ENCODE measurements at places on chromosomes 7 and 10.
A peak's percentile ranks its signal among the peaks of the same experiment; 100 is the strongest.

- DNase-seq = no peak
These were observed 179.5 kb upstream of the HGF start for GRCh38 chr7:81949306-81949705.

DNA sequence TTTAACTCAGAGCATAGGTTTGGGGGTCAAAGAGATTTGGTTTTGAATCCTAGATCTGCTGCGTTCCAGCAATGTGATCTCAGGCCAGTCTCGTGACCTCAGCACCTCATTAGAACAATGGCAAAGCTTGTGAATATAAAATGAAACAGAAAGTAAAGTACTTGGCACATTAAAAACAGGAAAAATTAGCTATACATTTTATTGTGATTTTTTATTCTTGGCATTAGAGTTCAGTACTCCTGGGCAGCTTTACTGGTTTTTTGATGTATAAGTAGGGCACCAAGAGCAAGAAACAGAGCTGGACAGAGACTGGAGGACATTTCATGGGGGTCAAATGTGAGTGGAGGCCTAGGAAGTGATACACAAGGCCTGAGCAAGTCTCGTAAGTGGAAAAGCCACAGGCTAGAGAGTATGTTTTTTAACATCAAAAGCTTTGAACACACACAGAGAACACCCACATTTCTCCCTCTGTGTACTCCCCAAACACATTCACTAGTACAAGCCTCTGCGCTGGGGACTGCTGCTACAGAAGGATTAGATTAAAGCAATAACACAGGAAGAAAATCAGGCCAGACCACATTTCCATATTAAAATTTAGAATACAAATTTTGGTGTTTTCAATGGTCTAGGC lies 157.2 kb upstream of the SLC25A13 start:
- DNase-seq = no peak

GRCh38 chr10:29648114-29648982 lies 13.6 kb upstream of the SVIL start:
- no peak for DNase-seq

DNA sequence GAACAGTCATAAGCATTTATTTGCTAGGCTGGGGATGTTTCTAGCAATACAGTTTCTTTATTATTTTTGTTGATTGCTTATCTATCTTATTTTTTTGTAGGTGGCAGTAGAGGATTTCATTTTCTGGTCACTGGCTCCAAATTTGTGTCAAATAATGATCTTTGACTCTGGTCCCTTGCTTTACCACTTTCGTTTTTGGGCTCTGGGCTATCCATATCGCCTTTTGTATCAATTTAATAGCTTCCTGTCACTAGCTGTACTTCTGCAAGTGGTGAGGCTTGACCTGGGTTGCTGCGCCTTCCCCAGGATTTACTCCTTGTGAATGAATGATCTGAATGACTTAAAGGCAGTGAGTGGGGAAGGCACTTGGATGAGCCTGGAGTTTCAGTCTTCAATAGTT lies 48.4 kb downstream of the MDFIC start:
- DNase-seq = no peak

DNA sequence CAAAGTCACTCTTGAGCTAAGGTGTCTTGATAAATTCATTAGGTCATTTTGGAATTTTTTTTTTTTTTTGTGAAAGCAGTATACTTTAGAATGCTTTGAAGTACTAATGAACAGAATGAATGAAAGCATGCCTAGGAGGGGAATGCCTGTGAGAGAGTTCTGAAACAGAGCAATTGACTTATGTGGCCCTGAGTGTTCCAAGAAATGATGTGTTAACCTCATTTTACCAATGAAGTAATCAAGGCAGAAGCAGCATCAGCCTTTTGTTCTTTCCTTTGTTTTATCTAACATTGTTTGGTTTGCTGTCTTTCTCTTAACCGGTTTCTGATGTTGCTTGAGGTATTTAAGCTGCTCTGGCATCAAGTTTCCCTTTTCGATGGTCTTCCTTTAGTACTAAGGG lies 154.6 kb upstream of the HGF start:
- no peak for DNase-seq

- no peak for DNase-seq
These were observed 45.7 kb downstream of the SEMA3C start for GRCh38 chr7:80873140-80873539.

DNA sequence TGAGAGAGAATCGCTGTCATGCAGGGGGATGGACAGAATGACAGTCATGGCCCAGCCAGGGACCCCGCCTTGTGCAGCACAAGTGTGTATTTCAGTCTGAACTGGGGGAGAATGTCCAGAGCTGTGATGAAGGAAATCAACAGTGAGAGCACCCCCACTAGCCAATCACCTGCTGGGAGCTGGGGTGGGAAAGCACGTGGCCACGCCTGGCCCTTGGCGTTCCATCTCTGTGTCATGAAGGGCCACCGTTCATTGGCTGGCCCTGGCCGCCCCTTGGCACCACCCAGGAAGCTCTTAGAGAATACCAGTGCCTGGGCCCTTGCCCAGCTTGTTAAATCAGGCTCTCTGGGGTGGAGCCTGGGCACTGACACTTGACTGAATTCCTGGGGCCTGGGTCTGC lies 22.8 kb downstream of the GRID1 start:
- no peak for DNase-seq

DNA sequence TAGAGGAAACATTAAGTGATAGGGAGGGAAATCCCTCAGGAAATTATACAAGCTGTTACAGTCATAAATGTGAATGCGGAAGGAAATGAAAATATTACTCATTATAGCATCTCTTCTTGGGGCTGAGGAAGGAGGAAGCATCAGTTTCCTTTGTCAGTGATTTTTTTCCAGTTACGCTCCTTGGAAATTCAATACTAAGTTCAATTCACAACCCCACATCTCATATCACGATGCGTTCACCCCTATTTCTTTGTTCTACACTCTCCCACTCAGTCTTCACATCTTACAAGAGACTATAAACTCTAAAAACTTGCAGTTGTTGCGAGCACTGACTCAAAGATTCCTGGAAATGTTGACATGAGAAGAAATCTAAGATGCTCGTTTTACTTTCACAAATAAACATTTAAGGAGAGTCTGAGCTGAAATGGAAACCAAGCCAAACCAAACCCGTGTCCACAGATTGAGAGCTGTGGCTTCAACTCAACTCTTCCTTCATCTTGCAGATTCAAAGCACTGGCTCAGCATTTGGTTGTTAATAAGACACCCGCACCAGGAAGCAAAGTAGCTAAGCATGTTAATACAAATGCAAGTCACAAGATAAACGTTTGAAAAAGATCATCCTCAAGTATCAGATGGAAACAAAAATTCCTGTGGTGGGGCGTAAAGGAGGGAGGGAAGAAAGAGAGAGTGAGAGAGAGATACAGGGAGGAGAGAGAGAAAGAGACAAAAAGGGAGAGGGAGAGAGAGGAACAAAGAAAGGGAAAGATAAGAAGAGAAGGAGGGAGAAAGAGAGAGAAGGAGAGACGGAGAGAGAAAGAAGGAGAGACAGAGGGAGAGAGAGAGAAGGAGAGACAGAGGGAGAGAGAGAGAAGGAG lies 150.0 kb upstream of the RSU1 start:
- DNase-seq = no peak

GRCh38 chr10:122124808-122125207 lies 135.8 kb downstream of the TACC2 start:
- no peak for DNase-seq

DNA sequence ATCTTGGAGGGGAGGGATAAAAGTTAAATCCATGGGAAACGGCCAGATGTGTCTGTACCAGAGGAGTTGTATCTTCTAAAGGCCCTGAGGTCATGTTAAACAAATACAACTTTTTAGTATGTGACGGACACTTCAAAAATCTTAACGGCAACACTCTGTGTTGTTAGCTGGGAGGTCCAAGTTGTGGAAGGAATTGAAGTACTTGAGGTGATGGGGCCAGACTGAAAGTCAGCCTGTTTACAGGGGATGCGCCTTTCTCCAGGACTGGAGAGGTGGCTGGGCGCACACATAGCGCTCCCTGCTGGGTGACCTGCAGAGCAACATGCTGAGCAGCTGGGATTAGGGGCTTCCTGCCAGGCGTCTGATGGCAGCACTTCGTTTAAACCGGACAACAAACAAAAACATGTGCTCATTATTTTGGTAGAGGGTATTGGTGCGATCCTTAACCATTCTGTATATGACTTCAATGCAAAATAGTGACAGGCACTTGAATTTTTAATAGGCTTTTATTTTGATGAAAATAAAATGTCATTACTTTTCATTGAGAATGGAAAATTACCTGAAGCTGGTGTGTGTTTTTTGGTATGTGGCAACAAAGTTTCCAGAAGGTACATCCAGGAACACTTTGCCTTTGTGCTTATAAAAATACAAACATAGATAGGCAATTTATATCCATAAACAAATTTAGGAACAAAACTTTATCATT lies 198.2 kb downstream of the MLLT10 start:
- DNase-seq = peak; percentile 62

GRCh38 chr7:142569851-142570250 lies 179.4 kb upstream of the PRSS1 start:
- no peak for DNase-seq

DNA sequence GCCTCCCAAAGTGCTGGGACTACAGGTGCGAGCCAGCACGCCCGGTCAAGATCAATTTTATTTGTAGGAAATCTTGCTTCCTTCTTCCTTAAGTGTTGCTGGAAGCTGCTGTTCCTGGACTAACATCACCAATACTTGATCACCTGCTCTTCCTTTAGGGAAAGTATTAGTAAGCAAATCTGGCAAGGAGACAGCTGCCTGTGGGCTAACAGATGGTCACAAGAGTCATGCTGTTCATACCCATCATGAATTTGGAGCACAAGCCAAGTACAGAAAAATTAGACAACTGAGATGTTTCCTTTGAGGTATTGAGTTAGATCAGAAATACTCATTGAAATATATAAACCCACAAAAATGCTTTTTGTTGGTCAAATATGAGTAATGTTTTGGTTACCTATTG lies 27.9 kb downstream of the BAIAP2L1 start:
- DNase-seq = no peak

GRCh38 chr7:155597753-155598140 lies 46.7 kb upstream of the RBM33 start:
- DNase-seq = no peak

GRCh38 chr7:55534262-55534915 lies 37.9 kb downstream of the VOPP1 start:
- no peak for DNase-seq

GRCh38 chr7:150412016-150412415 lies 32.9 kb downstream of the ZNF775 start:
- no peak for DNase-seq

DNA sequence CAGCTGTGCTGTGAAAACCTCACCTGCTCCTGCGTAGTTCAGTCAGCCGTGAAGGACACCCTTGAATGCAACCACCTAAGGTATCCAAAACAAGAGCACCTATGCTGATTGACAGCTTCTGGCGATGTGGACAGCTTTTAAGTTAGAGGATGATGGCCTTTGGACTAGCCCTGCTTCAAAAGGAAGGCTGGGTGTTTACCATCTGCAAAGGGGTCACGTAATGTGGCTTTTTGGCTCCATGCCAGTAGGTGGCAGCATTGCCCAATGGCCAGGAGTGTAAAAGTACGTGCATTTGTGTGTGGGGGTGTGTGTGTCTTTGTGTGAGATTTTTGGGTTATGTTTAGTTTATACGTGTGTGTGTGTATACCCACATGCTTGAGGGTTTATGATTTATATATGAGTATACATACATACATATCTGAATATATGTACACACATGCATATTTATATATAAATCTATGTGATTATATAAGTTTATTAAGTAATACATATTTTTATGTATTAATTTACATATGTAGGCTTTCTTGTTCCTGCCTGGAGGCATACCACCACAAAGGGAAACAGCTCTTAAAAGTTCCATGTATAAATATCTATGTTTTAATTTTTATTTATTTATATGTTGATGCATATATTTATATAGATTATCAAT lies 236.3 kb upstream of the ANKRD30A start:
- DNase-seq = no peak

DNA sequence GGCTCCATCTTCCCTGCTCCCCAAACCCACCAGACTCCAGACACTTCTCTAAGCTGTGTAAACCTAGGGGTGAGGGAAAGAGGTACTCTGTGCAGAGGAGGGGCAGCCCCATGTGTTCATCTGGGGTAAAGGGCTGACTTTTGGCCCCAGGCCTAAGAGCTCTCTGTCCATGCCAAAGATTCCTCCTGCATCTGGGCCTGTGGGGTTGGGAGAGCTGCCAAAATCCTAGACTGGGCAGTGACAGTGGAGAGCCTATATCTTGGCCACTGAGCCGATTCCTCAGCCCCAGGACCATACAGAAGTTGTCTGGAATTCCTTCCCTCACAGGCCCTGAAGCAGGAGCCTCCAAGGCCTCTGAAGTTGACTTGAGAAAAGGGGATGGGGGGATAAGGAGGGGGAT lies 25.3 kb upstream of the LEP start:
- no peak for DNase-seq

- DNase-seq = no peak
These were observed 31.3 kb downstream of the CTBP2 start for GRCh38 chr10:125129076-125129458.

DNA sequence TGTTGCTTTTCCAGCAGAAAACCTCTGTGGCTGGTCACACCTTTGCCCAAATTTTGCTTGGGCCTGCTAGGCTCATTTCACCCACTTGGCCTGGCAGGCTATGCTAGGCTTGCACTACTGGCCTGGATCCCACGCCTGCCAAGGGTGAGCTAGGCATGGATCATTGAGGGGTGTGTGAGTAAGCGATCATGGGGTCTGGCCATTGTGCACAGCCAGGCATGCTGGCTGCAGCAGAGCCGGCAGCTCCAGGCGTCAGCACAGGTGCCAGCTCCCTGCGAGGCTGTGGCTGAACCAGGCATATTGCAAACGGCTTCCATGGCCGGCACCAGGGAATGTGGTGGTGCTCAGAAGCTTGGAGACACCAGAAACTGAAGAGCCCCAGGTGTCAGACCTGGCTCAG lies 19.2 kb downstream of the CFAP70 start:
- DNase-seq = no peak

DNA sequence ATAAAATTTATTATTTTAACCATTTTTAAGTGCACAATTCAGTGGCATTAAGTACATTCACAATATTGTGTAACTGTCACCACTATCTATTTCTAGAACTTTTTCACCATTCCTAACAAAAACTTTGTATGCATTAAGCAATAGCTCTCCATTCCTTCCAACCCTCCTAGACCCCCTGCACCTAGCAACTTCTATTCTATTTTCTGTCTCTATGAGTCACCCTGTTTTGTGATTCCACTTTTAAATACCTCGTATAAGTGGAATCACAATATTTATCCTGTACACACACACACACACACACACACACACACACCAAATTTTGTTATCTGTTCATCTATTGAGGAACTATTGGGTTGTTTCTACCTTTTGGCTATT lies 89.2 kb downstream of the ARID5B start:
- no peak for DNase-seq

- DNase-seq = no peak
These were observed 64.4 kb downstream of the SUGCT start for GRCh38 chr7:40199076-40199802.

Data from left ventricle myocardium inferior (tissue), 1 donor.